Neural cell (in vitro differentiated cells): ENCODE measurements at places on chromosomes 2 and 18. TPM values are rescaled to one million over a fixed set of nuclear protein-coding genes. Genes with fewer than 3 reads are reported as not detected.

GPR45 gene
- polyA plus RNA-seq: 4.1 and 6.8 TPM in 2 replicates

MTCL1 gene
- polyA plus RNA-seq: 20.8 and 23.1 TPM in 2 replicates

B3GNT7 gene
- polyA plus RNA-seq: 0.06 and 0.67 TPM in 2 replicates

DPP10 gene
- 13.9 and 15.1 TPM in 2 replicates for polyA plus RNA-seq

SNRNP200 gene
- 70.4 and 75.7 TPM in 2 replicates for polyA plus RNA-seq

TGOLN2 gene
- 22.7 and 29.4 TPM in 2 replicates for polyA plus RNA-seq

SEPTIN2 gene
- polyA plus RNA-seq: 454 and 467 TPM in 2 replicates

DOCK10 gene
- 0.37 and 2.9 TPM in 2 replicates for polyA plus RNA-seq
